ENCODE measurements at places on chromosomes 13 and 19.

DNA sequence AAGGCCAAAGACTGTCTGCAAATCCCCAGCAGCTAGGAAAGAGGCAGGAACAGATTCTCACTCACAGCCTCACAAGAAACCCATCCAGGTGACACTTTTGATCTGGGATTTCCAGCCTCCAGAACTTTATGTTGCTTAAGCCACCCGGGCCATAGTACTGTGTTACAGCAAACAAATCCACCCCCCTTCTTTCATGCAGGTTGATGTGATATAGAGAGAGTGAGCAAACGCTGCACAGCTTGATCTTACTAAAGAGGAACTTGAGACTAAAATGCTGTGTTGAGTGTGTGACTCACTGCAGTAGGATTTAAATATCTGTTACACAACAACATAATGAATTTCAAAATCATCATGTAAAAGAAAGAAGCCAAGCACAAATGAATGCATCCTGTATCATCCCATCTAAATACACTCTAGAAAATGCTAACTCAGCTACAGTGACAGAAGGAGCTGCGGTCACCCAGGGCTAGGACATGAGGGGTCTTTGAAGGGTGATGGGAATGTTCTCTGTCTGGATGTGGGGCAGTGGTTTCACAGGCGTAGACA is 32.2 kb downstream of the RCBTB2 start:
- DNase-seq: no peak

GRCh38 chr13:21616880-21617279 is 12.9 kb upstream of the MICU2 start:
- DNase-seq: no peak

DNA sequence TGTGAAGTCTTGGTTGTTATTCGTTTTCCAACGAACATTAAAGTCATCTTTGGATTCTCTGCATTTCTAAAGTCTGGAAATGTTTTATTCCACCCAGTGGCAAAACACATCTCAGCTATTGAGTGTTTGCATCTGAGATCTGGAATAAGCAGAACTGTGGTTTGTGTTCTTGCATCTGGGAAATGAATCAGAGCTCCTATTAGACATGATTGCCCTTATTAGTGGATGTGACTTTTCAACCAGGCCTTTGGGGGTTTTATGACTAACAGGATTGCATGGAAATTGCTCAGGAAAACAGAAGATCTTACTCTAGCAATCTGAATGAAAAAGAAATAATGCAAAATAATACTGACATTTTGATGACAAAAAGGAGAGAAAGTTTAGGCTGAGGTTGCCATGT is 488.8 kb downstream of the IRS2 start:
- no peak for DNase-seq

- DNase-seq: no peak
Measured at GRCh38 chr13:74465271-74465670, 331.1 kb upstream of the KLF12 start.

- DNase-seq: no peak
Measured at GRCh38 chr13:40780822-40781401, 8.5 kb upstream of the SLC25A15 start.

- DNase-seq: no peak
Measured at GRCh38 chr19:11576227-11576626, 1.2 kb downstream of the ACP5 start.
